ENCODE measurements at places on chromosomes 5 and 9.

DNA sequence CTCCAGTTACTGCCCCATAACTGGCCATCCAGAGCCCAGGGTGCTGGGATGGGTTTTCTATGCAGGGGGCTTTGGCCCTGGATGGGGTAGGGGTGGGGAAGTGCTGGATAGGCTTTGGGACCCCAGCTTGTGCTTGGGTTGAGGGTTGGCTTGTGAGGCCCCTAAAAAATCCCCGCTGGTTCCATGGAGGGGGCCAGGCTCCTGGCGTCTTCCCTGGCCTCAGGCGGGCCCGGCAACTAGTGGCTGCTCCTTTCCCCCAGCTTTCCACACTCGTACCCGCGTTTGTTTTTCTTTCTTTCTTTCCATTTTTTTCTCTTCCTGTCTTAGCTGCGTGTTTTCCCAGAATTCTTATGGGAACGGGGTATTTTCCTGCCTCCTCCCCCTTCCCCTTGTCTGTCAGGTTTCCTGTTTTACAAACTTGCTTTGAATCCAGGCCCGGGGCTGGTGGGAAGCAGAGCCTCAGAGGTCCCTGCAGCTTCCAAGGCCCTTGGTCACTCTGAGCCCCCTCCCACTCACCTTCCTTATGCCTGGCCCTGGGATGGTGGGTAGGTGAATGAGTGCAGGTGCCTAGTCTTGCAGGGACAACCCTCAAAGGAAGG lies 40.2 kb downstream of the RGS3 start:
- DNase-seq, result no peak

GRCh38 chr5:39171647-39172046 lies 47.7 kb downstream of the FYB1 start:
- no peak for DNase-seq

DNA sequence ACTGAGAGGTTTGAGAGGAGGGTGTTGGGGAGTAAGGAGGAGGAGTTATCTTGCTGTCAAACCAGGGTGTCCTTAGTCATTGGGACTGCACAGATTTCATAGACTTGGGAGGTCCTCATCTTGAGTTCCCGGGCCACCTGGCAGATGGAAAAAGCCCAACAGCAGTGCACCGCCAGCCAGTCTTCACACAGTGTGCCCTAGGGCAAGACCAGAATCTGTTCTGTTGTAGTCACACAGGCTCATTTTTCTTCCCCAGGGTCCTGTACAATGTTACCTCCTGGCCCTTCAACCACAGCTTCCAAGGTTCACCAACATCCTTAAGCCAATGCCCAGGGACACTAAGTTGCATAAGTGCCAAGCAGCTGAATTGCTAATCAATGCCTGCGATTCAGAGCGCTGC lies 21.0 kb downstream of the PLAC8L1 start:
- DNase-seq, result no peak

GRCh38 chr9:92550765-92551164 lies 15.0 kb upstream of the ECM2 start:
- DNase-seq, result no peak

DNA sequence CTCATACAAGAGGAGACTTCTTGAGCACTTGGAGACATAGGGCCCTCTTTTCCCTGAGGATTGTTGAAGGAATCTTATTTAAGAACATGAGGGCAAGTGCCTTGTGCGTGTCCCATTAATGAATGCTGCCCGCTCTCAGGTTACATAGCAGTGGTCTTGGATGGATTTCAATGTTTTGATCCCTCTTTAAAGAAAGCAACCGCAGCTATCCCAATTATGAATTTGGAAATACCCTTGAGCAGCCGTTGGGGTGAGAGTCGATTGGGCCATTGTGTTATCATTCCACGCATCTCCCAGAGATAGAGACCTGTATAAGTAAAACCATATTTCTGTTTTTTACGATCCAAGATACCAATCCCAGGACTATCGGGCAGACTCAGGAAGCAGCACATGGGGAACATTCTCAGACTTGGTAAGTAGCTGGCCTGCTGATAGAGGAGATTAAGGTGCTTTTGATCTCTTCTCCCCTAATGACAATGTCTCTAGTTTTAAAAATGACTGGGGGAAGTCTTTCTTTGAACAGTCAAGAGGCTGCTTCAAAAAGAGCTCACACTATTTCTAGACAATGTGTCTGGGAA lies 145.3 kb downstream of the MACROH2A1 start:
- no peak for DNase-seq

- no peak for DNase-seq
These were observed 119.4 kb upstream of the PHYKPL start for GRCh38 chr5:178352035-178352349.

Data from GM12864 (cell line).